ENCODE measurements at places on chromosomes 6 and 20. TPM values are rescaled to one million over a fixed set of nuclear protein-coding genes. Genes with fewer than 3 reads are reported as not detected.

The CTAGE9 gene
- not detected for total RNA-seq

The MAPK13 gene
- 0.60 TPM for total RNA-seq

The PRR18 gene
- not detected for total RNA-seq

The SNAP25 gene
- 0.34 TPM for total RNA-seq

The ANGPT4 gene
- 0.05 TPM for total RNA-seq

The TREM2 gene
- not detected for total RNA-seq

The TFAP2C gene
- total RNA-seq: 72.8 TPM

The ZGPAT gene
- 38.3 TPM for total RNA-seq

The GNMT gene
- not detected for total RNA-seq

The GABRR1 gene
- not detected for total RNA-seq

The SLC32A1 gene
- total RNA-seq: not detected

The BACH2 gene
- 1.1 TPM for total RNA-seq
